ENCODE measurements at places on chromosomes 5 and 9. TPM values are rescaled to one million over a fixed set of nuclear protein-coding genes. Genes with fewer than 3 reads are reported as not detected.

Gene LRRC19
- not detected for total RNA-seq

Gene ST8SIA4
- total RNA-seq: 53.3 TPM

Gene XPA
- total RNA-seq: 7.8 TPM

Gene ACTBL2
- total RNA-seq: not detected

Gene FAM221B
- total RNA-seq: not detected

Gene ZBTB34
- 7.4 TPM for total RNA-seq

Gene RANBP17
- total RNA-seq: not detected

Gene SUB1
- total RNA-seq: 528 TPM

Gene PCDHB9
- total RNA-seq: not detected

- no peak for DNase-seq
These were observed 3.1 kb upstream of the LRRC70 start for GRCh38 chr5:62575489-62575888.

GRCh38 chr9:137312852-137313325 lies 10.8 kb upstream of the NRARP start:
- no peak for DNase-seq

DNA sequence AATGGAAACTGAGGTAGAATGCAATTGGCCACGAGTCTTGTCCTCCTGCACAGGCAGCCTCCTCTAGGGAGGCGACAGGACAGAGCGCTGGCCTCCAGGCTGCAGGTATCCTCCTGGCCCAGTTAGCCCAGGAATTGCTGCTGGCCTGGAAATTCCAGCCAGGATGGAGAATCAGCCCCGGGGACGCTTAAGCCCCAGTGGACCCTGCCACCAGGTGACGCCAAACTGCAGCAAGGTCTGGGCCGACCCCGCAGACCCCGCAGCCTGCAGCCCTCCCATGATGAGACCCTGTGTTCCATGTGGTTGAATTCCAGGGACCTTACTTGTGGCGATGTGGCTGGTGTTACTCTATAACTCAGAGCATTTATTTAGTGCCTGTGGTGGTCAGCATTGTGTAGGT lies 7.3 kb downstream of the CACFD1 start:
- DNase-seq: no peak

DNA sequence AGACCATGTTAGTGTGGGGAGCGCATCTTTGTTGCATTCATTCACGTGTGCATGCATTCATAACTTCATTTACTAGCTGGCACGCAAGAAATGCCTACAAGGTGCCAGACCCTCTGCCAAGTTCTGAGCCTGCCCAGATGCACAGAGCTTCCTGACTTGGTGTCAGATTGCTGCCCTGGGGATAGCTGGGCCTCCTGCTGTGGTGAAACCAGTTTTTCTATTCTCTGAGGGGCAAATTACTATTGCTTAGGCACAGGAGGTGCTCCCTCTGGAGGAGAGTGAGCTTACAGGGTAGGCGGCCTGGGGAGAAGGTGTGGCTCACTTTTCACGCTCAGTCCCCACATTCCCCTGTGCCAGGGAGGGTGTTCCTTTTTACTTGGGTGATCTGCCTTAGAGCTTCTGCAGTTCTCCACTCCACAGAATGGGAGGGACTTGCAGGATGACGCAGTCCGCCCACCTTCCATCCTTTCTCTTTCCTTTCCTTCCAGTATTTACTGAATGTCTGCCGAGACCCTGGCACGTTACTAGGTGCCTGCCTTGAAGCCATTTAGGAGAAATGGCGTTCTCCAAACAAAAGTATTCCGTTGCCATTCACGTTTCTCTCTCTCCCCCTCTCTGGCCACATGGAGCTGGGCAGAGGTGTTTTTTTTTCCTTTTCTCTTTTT lies 27.9 kb upstream of the CTNNA1 start:
- no peak for DNase-seq

DNA sequence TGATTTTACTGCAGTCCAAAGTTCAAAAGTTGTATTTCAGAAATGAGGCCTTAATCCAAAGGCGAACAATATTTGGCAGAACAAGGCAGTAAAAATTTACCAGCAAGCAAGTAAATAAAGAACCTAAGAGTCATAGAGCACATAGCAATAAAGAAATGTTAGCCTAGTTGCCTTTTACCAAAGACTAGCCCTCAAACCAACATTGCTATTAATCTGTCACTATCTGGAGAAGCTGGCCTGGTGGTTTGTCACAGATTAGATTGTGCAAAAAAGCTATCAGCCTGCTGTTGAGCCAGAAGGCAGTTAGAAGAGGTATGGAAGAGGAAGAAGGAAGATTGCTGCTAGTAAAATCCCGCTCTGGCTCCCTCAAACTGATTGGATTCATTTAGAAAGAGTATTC lies 304.7 kb upstream of the KLF4 start:
- DNase-seq: no peak

- DNase-seq: no peak
These were observed 12.8 kb upstream of the RXRA start for GRCh38 chr9:134313470-134313869.

- no peak for DNase-seq
These were observed 95.1 kb downstream of the BRINP1 start for GRCh38 chr9:119273984-119274665.

- no peak for DNase-seq
These were observed 65.2 kb upstream of the SLC25A51 start for GRCh38 chr9:37969130-37969529.

DNA sequence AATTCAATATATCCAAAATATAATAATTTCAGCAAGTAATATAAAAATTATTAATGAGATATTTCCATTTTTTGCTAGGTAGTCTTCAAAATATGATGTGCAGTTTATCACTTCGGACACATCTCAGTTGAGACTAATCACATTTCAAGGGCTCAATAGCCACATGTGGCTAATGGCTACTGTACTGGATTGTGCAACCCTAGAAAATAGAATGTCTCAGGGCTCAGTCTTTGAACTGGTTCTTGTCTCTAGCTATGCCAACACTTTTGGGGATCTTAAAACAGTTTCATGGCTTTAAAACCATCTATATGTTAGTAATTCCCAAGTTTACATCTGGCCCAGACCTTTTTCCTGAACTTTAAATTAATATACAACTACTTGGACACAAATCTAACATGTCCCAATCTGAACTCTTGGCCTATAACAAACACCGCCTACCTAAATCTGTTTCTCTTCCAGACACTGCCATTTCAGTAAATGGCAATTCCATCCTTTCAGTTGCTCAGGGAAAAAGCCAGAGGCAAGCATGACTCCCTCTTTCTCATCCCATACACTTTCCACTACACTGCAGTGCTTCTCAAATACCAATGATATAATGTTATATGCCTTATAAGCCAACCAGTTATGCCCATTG lies 18.8 kb downstream of the PTAR1 start:
- no peak for DNase-seq

GRCh38 chr9:75238311-75238976 lies 150.1 kb downstream of the OSTF1 start:
- peak; percentile 67 for DNase-seq

GRCh38 chr5:153223376-153223775 lies 267.1 kb upstream of the GRIA1 start:
- no peak for DNase-seq

DNA sequence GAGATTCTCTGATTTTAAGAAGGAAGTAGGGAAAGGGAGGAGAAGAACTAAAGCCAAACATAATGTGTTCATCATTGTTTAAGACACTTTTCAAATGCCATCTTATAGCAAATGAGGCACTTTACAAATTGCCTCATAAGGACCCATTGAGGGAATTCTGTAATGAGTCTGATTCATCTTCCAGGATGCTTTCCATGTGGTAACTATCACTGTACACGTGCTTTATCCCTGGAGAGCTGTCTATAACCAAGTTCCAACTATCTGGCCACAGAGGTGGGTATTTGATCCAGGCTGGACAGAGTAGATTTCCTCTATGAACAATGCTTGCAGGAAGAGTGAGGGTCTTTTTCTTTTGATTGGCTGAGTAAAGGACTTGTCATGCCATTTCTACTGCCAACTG lies 183.5 kb upstream of the NFIB start:
- DNase-seq: no peak

DNA sequence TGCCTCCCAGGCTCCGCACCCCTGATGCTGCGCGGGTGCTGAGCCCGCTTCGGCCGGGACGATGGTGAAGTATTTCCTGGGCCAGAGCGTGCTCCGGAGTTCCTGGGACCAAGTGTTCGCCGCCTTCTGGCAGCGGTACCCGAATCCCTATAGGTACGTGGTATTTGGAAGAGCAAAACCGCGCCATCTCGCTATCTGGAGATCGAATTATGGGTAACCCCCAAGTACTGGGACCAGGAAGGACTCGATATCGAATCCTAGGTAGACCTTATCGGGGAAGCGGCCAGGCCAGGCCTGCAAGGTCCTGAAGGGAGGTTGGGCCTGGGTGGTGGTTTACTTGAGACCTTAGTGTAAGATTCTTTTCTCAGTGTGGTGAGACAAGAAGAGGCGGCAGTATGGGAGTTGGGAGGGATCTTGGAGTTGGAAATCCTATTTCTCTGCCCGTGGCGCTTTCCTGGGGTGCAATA lies 359 bp downstream of the PRELID1 start:
- peak; percentile 63 for DNase-seq

- DNase-seq: peak; percentile 29
These were observed 60.6 kb downstream of the NSUN2 start for GRCh38 chr5:6572086-6572824.

DNA sequence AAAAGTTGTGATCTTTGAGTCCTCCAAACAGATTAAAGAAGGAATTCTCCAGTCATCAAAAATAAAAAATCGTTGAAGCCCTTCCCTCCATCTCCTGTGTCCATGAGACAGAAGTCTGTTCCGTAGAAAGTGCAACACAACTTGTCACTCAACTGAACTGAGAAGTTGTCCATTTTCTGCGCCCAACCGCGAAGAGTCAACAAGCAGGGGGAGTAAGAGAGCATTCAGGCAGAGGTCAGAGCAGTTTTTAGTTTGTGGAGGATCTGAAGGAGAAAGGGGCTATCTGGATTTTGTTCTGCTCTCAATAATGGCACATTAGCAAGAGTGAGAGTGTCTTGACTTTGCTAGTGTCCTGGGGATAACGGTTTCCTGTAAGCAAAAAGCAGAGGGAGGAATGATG lies 303.9 kb downstream of the ICE1 start:
- DNase-seq: no peak

DNA sequence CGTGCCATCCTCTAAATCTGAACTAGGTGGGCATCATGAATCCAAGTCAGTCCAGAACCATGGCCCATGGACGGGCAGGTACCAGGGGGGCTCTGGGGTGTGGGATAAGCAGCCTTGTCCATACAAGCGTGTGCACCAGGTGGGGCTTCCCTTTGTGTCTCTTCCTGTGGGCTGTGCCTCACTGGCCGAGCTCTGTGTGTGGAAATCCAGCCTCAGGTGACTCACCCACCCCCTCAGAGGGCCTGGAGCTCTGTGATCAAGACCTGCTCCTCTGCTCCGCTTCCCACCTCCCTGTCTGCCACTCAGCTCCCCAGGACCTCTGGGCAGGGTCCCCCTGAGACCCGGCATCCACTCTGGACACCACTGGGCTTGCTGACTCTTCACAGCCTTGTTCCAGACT lies 33.0 kb downstream of the GADD45G start:
- no peak for DNase-seq

GRCh38 chr5:57509501-57510260 lies 27.1 kb upstream of the ACTBL2 start:
- DNase-seq: no peak

DNA sequence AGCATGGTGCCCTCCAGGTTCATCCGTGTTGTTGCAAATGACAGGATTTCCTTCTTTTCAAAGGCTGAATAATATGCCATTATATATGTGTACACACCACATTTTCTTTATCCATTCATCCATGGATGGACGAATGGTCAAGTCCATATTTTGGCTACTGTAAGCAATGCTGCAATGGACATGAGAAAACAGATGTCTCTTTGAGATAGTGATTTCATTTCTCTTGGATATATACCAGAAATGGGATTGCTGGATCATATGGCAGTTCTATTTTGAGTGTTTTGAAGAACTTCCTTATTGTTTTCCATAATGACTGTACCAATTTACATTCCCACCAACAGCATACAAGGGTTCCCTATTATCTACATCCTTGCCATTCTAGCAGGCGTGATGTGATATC lies 67.9 kb downstream of the TEK start:
- no peak for DNase-seq

DNA sequence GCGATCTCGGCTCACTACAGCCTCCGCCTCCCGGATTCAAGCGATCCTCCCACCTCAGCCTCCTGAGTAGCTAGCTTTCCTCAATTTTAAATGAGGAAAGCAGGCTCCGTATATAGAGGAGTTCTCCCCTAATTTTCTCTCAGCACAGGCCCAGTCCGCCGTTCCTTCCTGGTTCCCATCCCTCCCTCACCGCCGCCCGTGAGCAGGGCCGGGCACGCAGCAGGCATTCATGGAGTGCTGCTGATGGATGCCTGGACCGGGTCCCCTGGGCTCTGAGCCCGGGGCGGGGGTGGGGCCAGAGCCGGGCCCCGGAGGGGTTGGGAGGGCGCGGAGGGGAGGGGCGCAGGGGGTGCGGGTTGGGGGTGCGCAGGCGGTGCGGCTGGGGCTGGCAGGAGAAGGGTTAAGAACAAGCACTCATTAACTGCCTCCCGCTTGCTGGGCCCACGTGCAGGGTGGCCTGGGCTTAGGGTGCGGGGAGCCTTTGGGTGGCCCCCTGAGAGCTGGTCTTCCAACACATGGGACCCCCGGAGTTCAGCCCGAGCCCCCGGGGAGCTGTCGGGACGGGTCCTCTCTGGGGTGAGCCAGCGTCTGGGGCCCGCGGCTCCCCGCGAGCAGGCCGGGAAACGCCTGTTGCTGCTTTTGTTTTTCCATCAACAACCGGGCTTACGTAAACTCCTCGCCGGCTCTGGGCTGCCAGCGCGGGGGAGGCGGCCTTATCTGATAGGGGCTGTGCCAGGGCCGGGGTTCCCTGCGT lies 33.7 kb downstream of the LHX2 start:
- DNase-seq: no peak

- no peak for DNase-seq
These were observed 31.0 kb downstream of the PDGFRB start for GRCh38 chr5:150124596-150124995.

GRCh38 chr5:142193114-142193428 lies 84.5 kb downstream of the NDFIP1 start:
- DNase-seq: no peak

DNA sequence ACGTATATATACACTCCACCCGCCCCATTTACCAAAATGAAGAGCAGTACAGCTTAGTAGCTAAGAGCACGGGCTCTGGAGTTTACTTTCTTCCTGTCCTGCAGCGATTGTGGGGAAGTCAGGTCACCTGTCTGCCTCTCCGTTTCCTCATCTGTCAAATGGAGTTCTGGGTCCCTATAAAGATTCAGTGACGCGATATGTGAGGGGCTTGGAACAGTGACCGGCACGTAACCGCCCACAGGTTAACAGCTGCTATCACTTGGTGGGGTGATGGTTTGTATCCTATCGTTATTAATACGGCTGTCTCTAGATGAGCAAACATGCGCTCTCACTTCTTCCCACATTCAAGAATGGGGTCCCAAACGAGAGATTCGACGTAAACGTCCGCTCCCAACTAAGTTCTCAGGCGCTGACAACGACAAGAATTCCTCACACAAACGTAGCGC lies 426 bp downstream of the FAM114A2 start:
- peak; percentile 68 for DNase-seq

DNA sequence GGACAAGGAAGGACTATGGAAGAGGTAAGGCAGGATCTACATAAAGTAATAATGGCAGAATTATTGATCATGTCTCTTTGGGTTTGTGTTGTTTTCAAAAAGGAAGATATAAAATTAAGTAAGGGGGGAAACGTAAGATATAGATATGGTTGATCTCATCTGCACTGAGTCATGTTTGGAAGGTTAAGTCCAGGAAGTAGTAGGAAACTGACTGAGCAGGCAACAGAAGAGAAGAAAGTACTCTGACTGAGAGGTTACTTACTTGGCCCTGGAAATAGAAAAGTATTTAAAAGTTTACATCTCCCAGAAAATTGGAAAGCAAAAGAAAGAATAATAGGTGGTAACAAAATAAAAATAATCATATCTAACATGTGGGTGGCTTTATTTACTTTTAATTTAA lies 405.3 kb upstream of the RGMB start:
- no peak for DNase-seq

Data from activated CD8-positive, alpha-beta memory T cell treated with anti-CD3 and anti-CD28 coated beads, Interleukin-2, amount 10 ng/mL, durations not matched to agents 7 days and 5 days (primary cell).